CD4-positive, alpha-beta T cell (primary cell): ENCODE measurements at places on chromosomes 1 and 21. TPM values are rescaled to one million over a fixed set of nuclear protein-coding genes. Genes with fewer than 3 reads are reported as not detected.

- no peak for DNase-seq
- no peak overlapping the region for H3K4me3 ChIP-seq
- peaks cover 26% of the 10 kb centered on the region for H3K36me3 ChIP-seq
- peaks cover 5% of the 10 kb centered on the region for H3K4me1 ChIP-seq
Observed at GRCh38 chr21:34899302-34899701, 149.8 kb downstream of the RUNX1 start.

GRCh38 chr21:31159808-31160207, 121.5 kb upstream of the KRTAP19-8 start:
- H3K36me3 ChIP-seq, result peaks cover 21% of the 10 kb centered on the region
- peaks cover 52% of the 10 kb centered on the region for H3K4me1 ChIP-seq
- H3K27me3 ChIP-seq, result no peaks in the 10 kb centered on the region
- DNase-seq, result no peak
- peak overlapping the region; percentile 72 for H3K27ac ChIP-seq

DNA sequence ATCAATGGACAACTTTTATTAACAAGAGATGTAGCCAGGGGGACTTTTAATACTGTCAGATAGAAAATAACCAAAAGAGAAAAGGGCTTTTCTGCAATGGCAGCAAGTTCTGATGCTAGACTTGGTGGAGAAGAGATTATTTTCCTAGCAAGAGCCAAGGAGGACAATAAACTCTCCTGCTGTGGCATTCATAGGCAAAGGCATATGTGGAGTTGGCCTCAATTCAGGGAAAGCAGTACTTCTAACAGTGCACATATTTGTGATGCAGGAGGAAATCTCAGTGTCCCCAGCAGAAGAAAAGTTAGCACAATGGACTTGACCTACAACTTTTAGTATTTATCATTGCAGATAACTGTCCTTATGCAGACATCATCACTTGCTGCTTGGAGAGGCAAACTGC, 75.1 kb upstream of the GRIK1 start:
- no peak overlapping the region for H3K27ac ChIP-seq
- no peaks in the 10 kb centered on the region for H3K36me3 ChIP-seq
- H3K4me1 ChIP-seq, result no peaks in the 10 kb centered on the region
- DNase-seq, result no peak
- no peaks in the 10 kb centered on the region for H3K27me3 ChIP-seq

- H3K4me1 ChIP-seq, result no peaks in the 10 kb centered on the region
- H3K27ac ChIP-seq, result no peak overlapping the region
- no peak for DNase-seq
Observed at GRCh38 chr1:19081218-19081893, 124.9 kb upstream of the IFFO2 start.

DNA sequence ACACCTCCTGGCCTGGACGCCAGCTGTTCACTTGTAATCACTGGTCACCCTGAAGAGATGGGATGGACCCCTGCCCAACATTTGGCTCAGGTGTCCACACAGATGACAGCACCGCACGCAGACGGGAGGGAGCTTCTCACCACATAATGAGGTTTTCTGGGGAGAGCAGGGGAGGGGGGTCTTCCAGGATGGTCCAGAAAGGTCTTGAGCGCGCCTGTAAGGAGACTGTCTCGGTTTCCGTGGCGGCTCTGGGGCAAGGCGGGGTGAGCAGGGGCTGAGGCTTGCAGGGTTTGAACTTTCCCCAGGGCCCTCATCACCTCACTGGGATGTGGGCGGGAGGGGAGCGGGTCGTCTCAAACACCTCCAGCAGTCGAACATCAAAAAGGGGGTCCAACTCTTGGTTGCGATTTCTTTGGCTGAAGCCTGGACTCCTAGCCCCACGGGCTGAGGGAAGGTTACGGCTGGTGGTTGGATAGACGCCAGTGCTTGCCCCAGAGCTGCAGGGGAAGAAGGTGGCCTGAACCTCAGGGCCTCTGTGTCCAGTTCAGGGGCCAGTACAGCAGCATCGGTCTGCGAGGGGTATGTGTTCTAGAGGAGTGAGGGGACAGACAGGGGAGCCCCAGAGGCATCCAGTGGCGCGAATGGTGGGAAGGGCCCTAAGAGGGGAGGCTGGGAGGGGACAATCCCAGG, 53.8 kb downstream of the PRKCZ start:
- H3K27me3 ChIP-seq, result no peaks in the 10 kb centered on the region
- H3K4me3 ChIP-seq, result no peak overlapping the region
- no peak overlapping the region for H3K27ac ChIP-seq

GRCh38 chr1:197919346-197920066, 2.3 kb downstream of the LHX9 start:
- H3K4me1 ChIP-seq, result peaks cover 62% of the 10 kb centered on the region
- peaks cover 87% of the 10 kb centered on the region for H3K27me3 ChIP-seq
- no peaks in the 10 kb centered on the region for H3K36me3 ChIP-seq
- no peak for DNase-seq
- H3K4me3 ChIP-seq, result peak overlapping the region; percentile 15

DNA sequence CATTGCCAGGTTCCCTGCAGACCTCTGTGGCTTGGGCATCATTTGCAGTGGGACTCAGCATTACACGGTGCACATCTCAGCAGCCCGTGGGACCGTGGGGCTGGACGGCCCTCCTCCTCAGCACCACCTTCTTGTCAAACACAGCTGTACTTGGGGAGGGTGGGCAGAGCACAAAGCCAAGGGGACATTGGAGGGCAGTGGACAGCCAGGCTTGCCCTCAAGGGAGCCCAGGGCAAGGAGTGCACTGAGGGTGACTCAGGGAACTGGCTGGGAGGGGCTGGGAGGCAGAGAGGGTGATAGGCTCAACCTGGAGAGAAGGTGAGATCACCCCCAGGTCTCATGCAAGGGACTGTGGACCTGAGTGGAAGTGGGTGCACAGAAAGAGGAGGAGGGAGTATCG, 3.4 kb downstream of the CAPN9 start:
- DNase-seq, result no peak
- H3K27me3 ChIP-seq, result no peaks in the 10 kb centered on the region
- H3K36me3 ChIP-seq, result no peaks in the 10 kb centered on the region
- no peak overlapping the region for H3K27ac ChIP-seq

- no peak overlapping the region for H3K27ac ChIP-seq
- no peaks in the 10 kb centered on the region for H3K4me1 ChIP-seq
- DNase-seq, result no peak
- no peaks in the 10 kb centered on the region for H3K36me3 ChIP-seq
Observed at GRCh38 chr1:113226148-113226547, 153.2 kb downstream of the LRIG2 start.

DNA sequence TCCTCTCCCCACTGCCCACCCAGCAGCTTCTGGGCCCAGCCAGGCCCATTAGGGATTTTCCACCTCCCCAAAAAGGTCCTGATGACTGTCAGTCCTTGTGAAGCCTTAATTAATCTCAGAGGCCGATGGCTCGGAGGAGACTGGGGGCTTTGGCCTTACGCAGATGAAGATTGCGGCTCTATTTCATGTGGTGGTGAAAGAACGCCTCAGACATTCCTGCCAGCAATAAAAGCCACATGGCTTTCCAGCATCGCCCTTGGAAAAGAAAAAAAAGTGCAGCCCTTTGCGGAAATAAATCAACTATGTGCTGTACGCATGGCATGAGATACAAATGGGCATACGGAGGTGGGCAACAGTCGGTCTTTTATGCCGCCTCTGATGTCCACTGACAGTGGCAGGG, 6.6 kb upstream of the RUNX3 start:
- no peaks in the 10 kb centered on the region for H3K27me3 ChIP-seq
- no peak for DNase-seq
- peaks cover 25% of the 10 kb centered on the region for H3K4me1 ChIP-seq
- H3K36me3 ChIP-seq, result peaks cover 4% of the 10 kb centered on the region

DNA sequence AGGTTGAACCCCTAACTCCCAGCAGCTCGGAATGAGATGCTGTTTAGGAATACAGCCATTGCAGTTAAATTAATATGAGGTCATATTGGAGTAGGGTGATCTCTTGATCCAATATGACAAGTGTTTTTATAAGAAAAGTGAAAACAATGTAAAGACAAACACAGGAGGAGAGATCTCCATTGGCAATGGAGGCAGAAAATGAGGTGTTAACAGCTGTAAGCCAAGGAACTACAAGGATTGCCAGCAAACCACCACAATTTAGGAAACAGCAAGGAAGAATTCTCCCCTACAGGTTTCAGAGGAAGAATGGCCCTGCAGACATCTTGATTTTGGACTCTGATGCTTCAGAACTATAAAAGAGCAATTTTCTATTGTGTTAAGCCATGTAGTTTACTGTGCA, 774.3 kb downstream of the MRPL39 start:
- H3K4me1 ChIP-seq, result no peaks in the 10 kb centered on the region
- no peak for DNase-seq
- H3K27me3 ChIP-seq, result no peaks in the 10 kb centered on the region
- no peak overlapping the region for H3K4me3 ChIP-seq
- no peaks in the 10 kb centered on the region for H3K36me3 ChIP-seq
- H3K27ac ChIP-seq, result no peak overlapping the region

- H3K27ac ChIP-seq, result no peak overlapping the region
- H3K36me3 ChIP-seq, result peaks cover 96% of the 10 kb centered on the region
- no peak for DNase-seq
- H3K4me1 ChIP-seq, result no peaks in the 10 kb centered on the region
- no peak overlapping the region for H3K4me3 ChIP-seq
Observed at GRCh38 chr1:8360493-8361197, 42.7 kb downstream of the SLC45A1 start.

- H3K36me3 ChIP-seq, result no peaks in the 10 kb centered on the region
- no peak overlapping the region for H3K27ac ChIP-seq
- peaks cover 5% of the 10 kb centered on the region for H3K27me3 ChIP-seq
- H3K4me1 ChIP-seq, result peaks cover 5% of the 10 kb centered on the region
- DNase-seq, result no peak
Observed at GRCh38 chr1:6434186-6434585, 9.6 kb downstream of the ESPN start.

DNA sequence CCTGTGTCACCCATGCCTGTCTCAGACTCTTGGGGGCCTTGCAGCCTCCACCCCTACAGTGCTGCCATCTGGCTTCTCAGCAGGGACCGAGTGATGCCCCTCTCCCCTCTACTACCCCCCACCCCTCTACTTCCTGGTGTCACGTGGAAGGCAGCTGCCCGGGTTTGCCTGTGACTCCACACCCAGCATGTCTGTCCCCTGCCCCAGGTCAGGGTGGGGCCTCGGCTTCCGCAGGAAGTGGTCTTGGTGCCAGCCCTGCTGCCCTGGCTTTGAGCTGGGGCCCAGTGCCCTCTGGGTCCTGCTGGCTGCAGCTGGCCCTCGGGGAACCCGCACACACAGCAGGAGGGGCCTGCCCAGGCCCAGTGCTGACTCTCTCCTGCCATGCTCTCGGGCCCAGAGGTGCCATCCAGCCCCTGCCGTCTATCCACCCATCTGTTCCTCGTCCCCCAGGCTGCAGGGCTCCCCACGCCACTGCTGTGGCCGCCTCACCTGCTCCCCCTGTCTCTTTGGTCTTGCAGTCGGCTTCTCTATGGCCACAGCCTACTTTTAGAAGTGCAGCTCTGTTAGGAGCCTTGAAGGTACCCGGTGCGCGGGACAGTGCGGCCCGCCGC, 24.0 kb downstream of the PLCH2 start:
- no peaks in the 10 kb centered on the region for H3K27me3 ChIP-seq
- no peak overlapping the region for H3K4me3 ChIP-seq
- peak; percentile 17 for DNase-seq
- no peak overlapping the region for H3K27ac ChIP-seq
- no peaks in the 10 kb centered on the region for H3K36me3 ChIP-seq
- H3K4me1 ChIP-seq, result peaks cover 41% of the 10 kb centered on the region

- no peak overlapping the region for H3K27ac ChIP-seq
- H3K36me3 ChIP-seq, result peaks cover 34% of the 10 kb centered on the region
- no peak for DNase-seq
Observed at GRCh38 chr1:204396015-204396583, 15.5 kb downstream of the PPP1R15B start.

DNA sequence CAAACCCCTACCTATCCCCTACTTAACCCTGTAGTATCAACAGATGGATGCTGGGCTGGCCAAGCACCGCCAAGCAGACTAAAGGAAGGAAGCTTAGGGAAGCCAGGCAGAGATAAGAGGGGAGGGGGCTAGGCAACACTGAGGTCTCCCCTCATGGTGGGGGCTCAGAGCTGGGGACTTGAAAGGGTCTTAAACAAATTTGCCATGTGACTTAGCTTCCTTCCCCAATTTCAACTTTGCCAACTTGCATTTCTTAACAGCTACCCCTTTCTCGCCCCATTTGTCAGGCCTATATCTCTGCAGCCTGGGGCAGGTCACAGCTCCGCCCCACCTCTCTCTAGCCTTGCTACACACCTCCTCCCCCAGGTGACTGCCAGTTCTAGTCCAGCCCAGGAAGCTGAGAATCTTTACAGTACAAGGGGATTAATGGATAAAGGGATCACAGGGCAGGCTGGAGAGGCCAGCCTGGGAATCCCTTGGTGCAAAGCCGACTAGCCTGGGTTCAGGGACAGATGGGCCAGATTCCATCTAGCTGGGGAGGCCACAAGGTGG, 3.4 kb downstream of the KIF21B start:
- peak; percentile 77 for DNase-seq
- peak overlapping the region; percentile 67 for H3K4me3 ChIP-seq
- peaks cover 6% of the 10 kb centered on the region for H3K36me3 ChIP-seq

DNA sequence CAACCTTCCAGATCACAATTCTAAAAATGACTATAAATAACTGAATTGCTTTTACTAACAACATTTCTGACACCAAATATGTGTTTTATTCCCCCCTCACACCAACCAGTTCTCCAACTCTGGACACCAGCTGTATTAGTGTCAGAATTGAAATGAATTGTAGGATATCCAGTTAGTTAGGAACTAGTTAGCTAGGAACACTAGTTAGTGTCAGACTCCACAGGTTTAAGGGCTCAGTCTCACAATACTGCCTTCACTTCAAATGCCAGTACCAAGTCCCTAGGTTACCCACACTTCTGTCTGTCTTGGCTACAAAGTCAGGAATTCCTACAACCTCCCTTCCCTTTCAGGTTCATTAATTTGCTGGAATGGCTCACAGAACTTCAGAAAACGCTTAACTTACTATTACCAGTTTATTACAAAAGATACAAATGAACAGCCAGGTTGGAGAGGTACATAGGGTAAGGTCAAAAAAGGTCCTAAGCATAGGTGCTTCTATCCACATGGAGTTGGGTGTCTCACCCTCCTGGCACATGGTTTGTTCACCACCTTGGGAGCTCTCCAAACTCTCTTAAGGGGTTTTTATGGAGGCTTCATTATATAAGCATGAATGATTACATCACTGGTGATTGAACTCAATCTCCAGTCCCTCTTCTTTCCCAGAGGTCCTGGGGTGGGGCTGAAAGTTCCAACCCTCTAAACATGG, 4.2 kb downstream of the STXBP3 start:
- peaks cover 14% of the 10 kb centered on the region for H3K4me1 ChIP-seq
- no peak overlapping the region for H3K4me3 ChIP-seq
- H3K36me3 ChIP-seq, result peaks cover 42% of the 10 kb centered on the region
- no peak overlapping the region for H3K27ac ChIP-seq
- H3K27me3 ChIP-seq, result no peaks in the 10 kb centered on the region
- DNase-seq, result no peak

The TTC34 gene
- 1.3 TPM for total RNA-seq

The OR2AK2 gene
- 0.22 TPM for total RNA-seq

The RHD gene
- not detected for total RNA-seq

The VCAM1 gene
- not detected for total RNA-seq
